ENCODE measurements at places on chromosomes 2 and 18. TPM values are rescaled to one million over a fixed set of nuclear protein-coding genes. Genes with fewer than 3 reads are reported as not detected.

- H3K36me3 ChIP-seq, result no peaks in the 10 kb centered on the region
- H3K4me3 ChIP-seq, result no peak overlapping the region
- H3K27ac ChIP-seq, result no peak overlapping the region
- H3K27me3 ChIP-seq, result peaks cover 52% of the 10 kb centered on the region
- peaks cover 14% of the 10 kb centered on the region for H3K4me1 ChIP-seq
Observed at GRCh38 chr2:120347396-120348060, 1.6 kb downstream of the INHBB start.

DNA sequence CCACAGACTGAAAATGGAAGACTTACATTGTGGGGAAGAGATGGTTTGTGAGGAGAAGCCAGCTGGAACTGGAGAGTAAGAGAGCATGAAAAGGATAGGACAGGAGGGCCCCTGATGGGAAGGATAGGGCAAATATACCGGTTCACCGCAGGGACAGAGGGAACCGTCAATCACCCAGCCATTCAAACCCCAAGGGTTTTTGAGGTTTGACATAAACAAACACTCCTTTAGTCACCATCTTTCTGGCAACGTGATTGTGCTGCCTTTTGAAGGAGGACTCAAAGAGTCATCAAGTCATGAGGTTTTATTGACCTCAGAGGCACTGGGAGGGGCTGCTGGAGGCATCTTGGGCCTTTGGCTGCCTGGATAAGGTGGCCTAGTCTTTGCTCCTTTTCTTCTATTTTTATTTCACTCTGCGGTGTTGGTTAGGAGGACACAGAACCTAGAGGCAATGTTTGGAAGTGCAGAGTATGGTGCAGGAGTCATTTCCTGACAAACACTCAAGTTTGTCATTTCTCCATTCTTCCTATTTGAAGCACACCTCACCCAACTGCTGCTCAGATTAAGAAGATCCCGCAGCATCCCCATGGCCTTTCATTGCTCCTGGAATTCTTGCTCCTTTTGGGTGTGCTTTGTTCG lies 487.3 kb upstream of the SPRED2 start:
- no peak for DNase-seq
- no peaks in the 10 kb centered on the region for H3K4me1 ChIP-seq
- no peaks in the 10 kb centered on the region for H3K27me3 ChIP-seq
- no peaks in the 10 kb centered on the region for H3K36me3 ChIP-seq
- H3K4me3 ChIP-seq, result no peak overlapping the region

DNA sequence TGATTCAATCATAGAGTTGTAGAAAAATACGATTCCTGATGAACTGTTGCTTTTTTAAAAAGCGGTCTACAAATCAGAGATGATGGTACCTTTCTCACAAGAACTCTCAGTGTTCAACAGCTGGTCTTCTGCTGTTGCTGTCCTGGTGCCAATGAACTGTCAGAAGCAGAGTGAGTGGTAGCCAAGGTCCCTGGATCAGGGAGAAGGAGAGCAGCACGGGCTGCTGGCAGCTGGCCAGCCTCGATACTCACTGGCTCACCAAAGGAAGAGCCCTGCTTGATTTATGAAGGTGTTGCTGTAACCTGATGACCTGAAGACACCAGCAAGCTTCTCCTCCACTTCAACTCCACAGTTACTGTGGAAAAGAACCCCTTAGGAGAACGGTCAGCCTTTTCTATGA lies 300.8 kb upstream of the SOX11 start:
- H3K4me1 ChIP-seq, result no peaks in the 10 kb centered on the region
- H3K4me3 ChIP-seq, result no peak overlapping the region
- H3K27ac ChIP-seq, result no peak overlapping the region
- DNase-seq, result no peak
- H3K27me3 ChIP-seq, result no peaks in the 10 kb centered on the region
- H3K36me3 ChIP-seq, result no peaks in the 10 kb centered on the region

PSD4 gene
- total RNA-seq, result 385 TPM

GRCh38 chr2:117271631-117272030 lies 542.9 kb upstream of the DDX18 start:
- no peaks in the 10 kb centered on the region for H3K4me1 ChIP-seq
- no peak overlapping the region for H3K4me3 ChIP-seq
- H3K36me3 ChIP-seq, result no peaks in the 10 kb centered on the region
- DNase-seq, result no peak
- no peak overlapping the region for H3K27ac ChIP-seq

DNA sequence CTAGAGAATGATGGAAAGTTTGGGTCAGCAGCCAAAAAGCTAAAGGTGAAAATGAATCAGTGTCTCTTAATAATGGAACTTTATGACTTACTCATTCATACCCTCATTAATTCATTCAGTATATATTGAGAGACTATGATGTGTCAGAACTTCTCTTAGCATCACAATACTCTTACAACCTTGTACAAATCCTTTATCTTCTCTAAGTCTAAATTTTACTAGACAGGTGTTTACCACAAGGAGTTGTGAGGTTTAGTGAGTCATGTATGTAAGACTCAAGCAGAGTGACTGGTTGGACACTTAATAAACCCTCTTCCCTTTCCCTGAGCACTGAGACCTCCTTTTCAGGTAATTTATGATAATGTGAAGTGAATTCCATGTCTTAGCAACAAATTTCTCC lies 129.6 kb downstream of the PPP1R1C start:
- H3K27me3 ChIP-seq, result peaks cover 2% of the 10 kb centered on the region
- DNase-seq, result no peak
- no peaks in the 10 kb centered on the region for H3K4me1 ChIP-seq
- H3K4me3 ChIP-seq, result no peak overlapping the region
